ENCODE measurements at places on chromosomes 13 and 19. TPM values are rescaled to one million over a fixed set of nuclear protein-coding genes. Genes with fewer than 3 reads are reported as not detected.

The CYP4F22 gene
- not detected for total RNA-seq

The DCT gene
- not detected for total RNA-seq

The GRIN2D gene
- total RNA-seq = 6.2 TPM

The FXYD7 gene
- 9.0 TPM for total RNA-seq

The FAM216B gene
- not detected for total RNA-seq

The COLGALT1 gene
- total RNA-seq = 48.5 TPM

The NALCN gene
- 0.09 TPM for total RNA-seq

The PABPC3 gene
- total RNA-seq = 0.26 TPM

The ZNF534 gene
- not detected for total RNA-seq

The SAFB2 gene
- total RNA-seq = 76.1 TPM

The ZNF302 gene
- total RNA-seq = 23.3 TPM

- no peak for DNase-seq
Observed at GRCh38 chr13:83710133-83710515, 172.2 kb downstream of the SLITRK1 start.

GRCh38 chr13:106565127-106565775 lies 2.7 kb downstream of the ARGLU1 start:
- DNase-seq = no peak

DNA sequence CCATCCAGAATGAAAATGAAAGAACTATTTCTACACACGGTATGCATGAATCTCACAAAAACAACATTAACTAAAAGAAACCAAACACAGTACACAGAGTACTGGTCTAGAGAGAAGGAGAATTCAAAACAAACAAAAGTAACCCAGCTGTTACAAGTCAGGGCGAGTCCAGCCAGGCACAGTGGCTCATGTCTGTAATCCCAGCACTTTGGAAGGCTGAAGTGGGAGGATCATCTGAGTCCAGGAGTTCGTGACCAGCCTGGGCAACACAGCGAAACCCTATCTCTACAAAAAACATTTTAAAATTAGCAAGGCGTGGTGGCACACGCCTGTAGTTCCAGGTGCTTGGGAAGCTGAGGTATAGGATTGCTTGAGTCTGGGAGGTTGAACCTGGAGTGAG lies 1.7 kb upstream of the PSMC4 start:
- DNase-seq = no peak

GRCh38 chr19:31329819-31330218 lies 19.4 kb downstream of the TSHZ3 start:
- DNase-seq = no peak

DNA sequence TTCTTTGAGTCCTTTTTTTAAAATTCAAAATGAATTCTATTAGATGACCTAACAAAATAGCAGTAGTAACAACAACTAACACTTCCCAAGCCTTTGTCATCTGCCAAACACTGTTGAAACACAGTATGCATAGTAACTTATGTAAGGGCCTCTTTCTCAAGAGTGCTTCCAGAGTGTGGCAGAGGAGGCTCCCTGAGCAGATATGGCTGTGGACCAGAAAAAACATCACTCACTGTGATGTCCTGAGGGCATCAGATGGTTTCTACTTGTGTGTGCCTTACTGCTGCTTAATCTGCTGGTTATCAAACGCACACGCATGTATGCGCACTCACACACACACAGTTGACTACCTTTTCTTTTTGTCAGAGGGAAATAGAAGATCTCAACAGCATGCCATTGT lies 110.8 kb downstream of the DLEU7 start:
- DNase-seq = no peak

DNA sequence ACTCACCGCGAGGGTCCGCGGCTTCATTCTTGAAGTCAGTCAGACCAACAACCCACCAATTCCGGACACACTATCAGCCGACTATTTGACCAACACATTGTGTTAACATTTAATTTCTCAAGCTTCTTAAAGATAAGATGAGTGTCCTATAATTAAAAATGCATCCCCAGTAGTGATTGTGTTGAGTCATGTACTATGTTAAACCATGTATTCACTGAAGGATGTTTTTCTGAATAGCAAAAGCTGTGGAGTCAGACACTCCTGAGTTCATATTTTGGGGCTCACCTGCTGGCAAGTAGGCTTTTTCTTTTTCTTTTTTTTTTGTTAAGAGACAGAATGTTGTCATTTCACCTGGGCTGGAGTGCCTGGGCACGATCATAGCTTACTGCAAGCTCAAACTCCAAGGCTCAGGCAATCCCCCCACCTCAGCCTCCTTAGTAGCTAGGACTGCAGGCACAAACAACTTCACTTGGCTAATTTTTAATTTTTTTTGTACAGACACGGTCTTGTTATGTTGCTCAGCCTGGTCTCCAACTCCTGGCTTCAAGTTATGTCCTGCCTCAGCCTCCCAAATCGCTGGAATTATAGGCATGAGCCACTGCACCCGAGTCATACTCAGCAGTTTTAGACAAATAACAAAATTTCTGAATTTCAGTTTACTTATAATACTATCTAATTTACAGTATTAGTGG lies 606.9 kb downstream of the PCDH9 start:
- no peak for DNase-seq

DNA sequence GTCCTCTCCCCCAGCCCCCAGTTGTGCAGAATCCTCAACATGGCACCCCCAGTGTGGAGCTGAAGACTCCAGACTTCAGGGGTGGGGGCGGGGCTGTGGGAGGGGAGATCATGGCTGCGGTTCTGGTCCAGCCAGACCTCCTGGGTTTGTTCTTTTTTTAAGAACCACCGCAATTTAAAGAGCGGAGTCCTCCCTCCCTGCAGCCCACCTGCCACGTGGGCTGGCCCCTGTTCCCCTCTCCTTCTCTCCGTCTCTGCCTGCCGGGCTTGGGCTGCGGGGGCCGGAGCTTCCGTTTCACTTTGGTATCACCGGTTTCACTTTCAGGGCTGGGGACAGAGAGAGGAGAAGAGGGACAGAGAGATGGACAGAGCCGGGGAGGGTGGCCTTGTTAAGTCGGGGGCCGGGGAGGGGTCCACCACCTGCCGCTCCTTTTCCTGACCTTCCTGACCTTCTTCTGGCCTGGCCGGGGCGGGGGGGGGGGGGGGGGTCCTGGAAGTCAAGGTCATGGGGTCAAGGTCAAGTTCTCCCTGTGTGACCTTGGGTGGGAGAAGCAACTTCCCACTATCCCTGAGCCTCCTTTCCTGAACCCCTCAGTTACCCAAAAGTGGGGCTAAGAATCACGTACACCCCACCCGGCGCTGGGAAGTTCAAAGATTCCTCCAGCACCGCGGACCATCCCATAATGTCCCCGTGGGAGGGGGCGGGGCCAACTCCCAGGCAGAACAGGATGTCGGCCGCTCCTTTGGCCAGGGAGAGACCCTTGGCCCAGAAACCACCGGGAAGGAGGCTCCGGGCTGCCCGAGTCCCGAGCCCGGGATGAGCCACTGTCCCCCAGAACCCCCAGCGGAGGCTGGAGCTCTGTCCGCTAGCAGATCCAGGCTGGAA lies 11.3 kb upstream of the ZBTB7A start:
- no peak for DNase-seq

GRCh38 chr13:40121722-40122121 lies 466.3 kb downstream of the COG6 start:
- no peak for DNase-seq

GRCh38 chr13:100394005-100394695 lies 194.4 kb downstream of the GGACT start:
- no peak for DNase-seq

DNA sequence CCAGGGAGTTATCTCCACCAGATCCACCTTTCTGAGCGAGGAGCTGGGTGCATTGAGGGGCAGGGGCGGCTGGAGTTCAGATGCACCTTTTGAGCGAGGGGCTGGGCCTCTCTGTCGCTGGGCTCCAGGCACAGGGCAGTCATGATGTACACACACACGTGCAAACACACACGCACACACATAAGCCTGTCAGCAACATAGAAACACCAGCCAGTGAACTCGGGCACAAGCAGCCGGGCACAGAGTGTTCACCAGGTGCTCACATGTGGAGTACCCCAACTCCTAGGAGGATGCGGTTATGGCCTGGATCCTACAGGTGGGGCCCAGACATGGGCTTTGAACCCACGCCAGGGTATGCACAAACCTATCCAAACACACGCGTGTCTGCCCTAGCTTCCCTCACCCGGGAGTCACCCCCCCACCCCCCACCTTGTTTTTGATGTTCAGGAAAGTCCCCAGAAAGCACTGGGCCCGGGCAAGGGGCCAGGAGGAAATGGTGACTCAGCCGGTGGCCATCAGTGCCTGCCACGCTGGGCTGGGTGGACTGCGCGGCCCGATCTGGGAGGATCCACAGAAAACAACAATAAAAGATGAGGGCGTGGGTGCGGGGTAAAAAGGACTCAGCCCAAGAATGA lies 13.3 kb downstream of the ARRDC2 start:
- no peak for DNase-seq

GRCh38 chr13:43058318-43058674 lies 34.9 kb downstream of the DNAJC15 start:
- peak; percentile 45 for DNase-seq

DNA sequence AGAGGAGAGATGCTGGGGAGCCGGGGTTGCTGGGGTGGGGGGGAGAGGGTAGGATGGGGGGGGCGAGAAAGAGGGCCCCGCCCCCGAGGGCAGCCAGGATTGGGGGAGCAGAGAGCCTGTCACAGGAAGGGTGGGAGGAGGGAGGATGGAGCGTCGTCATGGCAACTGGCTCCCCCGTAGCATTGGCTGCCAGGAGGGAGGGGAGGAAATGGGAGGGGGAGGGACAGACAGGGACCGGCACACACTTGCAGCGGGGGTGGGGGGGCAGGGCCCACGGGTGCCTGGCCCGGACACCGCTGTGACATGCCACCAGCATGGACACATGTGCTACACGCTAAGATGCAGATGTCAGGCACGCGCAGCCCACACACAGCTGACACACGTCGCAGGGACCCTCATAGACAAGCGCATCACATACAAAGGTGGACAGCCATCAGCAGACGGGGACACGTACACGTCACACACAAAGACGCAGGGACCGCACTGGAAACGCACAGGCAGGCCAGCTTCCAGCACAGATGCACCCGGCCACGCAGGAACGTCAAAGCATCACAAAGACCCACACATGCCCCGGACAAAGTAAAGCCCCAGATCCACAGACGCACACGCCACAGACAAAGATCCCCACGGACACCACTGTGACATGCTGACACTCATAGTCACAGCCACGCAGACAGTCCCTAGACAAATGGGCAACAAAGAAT lies at the start of gene LMTK3:
TSS of gene LMTK3 (minus strand) at position 36 of the 704 bp plus-strand sequence. CDS start 259 bp downstream, outside the sequence.
- peak; percentile 77 for DNase-seq

DNA sequence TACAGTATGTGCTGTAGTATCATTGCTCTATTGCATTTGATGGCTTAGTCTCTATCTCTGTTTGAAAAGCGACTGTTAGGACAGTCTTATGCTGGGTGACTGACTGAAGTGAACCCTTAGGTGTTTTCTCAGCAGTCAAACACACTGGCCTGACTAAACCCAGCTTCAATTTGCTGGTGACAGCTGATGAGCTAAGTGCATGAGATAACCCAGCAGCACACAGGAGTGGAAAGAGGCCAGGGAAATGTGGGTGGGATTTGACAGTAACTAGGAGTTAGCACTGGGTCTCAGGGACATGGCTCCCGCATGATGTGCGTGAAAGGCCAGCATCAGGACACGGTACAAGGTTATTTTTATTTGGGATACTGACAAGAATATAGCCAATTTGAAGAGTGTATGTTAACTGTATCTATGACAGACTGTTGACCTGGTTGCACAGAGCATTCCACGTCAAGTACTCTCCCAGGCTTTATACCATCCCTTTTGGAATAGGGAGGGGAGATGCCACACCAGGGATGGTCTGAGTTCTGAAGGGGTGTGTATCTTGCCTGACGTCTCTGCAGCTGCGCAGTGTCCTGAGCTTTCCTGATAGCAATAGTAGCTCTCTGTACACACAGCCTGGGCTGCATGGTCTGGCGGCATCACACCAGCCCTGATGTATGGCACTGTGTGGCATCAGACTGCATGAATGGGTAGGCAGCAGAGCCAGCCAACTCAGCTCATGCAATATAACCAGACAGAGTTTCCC lies 144.8 kb downstream of the FLT1 start:
- no peak for DNase-seq

DNA sequence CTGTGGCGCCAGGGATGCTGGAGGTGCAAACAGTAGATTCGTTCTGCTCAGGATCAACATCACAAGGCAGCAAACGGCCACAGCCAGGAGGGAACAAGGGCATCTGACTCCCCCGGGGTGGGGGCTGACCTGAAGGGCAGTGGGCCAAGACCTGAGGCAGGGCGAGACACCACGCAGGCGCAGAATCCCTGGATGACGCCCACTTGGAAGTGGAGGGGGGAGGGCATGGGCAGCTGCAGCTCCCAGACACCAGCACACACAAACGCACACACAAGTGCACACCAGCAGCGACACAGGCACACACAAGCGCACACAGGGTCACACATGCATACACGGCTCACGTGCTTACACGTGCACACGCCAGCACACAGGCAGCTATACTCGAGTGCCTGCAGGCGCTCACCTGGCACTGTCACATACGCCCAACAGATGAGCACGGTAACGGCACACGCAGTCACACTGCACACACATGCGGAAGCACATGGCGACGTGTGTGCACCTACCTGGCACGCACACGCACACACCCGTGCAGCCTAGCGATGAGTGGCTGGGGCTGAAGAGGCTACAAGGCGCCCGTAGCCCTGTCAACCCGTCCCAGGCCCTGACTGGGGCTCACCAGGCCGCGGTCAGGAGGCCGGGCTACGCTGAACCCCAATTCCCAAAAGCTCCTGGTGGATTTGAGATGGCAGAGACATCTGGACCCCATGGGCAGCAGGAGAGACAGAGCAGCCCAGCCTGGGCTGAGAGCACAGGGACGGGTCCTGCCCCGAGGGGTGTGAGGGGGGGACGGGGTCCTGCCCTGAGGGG lies 5.5 kb downstream of the C2CD4C start:
- DNase-seq = peak; percentile 28

- DNase-seq = peak; percentile 96
Observed at GRCh38 chr19:40549007-40549708, 27.5 kb upstream of the SHKBP1 start.

DNA sequence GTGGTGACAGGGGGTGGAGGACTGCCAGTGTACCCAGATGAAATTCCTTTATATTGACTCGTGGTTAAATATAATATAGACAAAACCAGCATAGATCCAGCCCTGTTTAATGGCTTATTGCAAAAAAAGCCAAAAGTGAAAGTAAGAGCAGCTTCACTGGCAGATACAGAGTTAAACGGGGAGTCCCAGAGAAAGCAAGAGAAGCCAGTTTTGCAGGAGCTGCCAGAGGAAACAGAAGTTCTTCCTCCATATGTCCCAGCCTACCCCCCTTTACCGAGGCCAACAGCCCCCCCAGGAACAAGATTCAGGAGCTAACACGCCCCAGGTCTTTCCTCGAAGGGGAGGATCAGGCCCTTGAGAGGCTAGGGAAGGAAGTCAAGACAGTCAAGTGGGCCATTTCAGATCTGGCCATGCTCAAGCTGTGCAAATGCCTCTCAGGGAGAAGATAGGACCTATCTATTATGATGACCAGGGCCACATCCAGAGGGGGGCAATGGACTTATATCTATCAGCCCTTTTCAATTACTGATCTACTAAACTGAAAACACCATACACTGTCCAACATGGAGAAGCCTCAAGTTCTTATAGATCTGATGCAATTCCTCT lies 47.2 kb upstream of the ZNF737 start:
- no peak for DNase-seq

DNA sequence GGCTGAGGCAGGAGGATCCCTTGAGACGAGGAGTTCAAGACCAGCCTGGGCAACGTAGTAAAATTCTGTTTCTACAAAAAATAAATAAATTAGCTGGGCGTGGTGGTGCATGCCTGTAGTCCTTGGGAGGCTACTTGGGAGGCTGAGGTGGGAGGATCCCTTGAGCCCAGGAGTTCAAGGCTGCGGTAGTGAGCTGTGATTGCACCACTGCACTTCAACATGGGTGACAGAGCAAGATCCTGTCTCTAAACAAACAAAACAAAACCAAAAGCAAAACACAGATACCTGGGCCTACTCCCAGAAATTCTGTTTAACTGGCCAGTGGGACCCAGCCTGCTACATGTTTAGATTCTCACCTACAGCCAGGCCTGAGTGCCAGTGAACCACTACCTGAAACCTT lies 74.6 kb upstream of the MEDAG start:
- DNase-seq = no peak

Measured in H9 (cell line).